Activated CD8-positive, alpha-beta memory T cell treated with anti-CD3 and anti-CD28 coated beads for 4 hours (primary cell): ENCODE measurements at places on chromosomes 3 and 15.

DNA sequence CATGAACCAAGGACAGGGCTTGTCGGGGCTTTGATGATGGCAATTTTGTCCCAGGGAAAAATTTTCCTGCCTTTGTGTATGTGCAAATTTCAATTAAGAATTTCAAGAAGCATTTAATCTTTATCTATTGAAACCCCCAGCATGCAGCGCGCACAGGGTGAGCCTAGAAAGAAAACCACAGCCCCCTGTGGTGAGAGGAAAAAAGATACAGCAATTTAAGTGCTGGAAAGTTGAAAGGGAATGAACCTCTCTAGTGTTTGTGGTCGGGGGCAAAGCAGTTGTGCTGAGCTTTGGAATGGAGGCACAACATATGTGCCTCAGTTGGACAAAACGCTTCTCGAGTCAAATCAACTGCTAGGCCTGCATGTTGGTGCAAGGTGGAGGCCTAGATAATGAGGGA, 111.8 kb upstream of the C15orf61 start:
- DNase-seq: no peak

DNA sequence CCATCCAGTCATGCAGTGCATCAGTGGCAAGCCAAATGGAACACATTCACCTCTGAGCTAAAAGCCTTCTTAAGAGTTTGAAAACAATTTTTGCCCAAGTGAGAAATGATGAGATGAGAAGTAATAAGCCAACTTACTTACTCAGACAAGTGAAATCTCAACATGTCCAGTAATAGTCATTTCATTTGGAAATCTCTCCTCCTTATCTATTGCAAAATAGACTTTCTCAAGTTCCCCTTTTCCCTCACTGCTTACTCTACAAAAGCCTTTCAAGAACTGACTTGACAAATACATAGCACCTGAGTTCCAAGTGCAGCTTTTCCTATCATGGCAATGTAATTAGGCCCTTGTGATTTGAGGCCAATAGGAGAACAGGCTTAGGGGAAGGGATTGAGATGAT, 282.3 kb downstream of the SLC9A9 start:
- DNase-seq: no peak

- DNase-seq: no peak
These were observed 13.2 kb downstream of the TSC22D2 start for GRCh38 chr3:150421256-150421655.

GRCh38 chr3:89525609-89526008, 418.2 kb downstream of the EPHA3 start:
- DNase-seq: no peak

GRCh38 chr15:35293353-35294130, 208.4 kb upstream of the NANOGP8 start:
- DNase-seq: no peak

GRCh38 chr3:42961633-42962032, 17.5 kb upstream of the GASK1A start:
- DNase-seq: no peak

- no peak for DNase-seq
These were observed 3.7 kb upstream of the SOX2 start for GRCh38 chr3:181707980-181708379.

DNA sequence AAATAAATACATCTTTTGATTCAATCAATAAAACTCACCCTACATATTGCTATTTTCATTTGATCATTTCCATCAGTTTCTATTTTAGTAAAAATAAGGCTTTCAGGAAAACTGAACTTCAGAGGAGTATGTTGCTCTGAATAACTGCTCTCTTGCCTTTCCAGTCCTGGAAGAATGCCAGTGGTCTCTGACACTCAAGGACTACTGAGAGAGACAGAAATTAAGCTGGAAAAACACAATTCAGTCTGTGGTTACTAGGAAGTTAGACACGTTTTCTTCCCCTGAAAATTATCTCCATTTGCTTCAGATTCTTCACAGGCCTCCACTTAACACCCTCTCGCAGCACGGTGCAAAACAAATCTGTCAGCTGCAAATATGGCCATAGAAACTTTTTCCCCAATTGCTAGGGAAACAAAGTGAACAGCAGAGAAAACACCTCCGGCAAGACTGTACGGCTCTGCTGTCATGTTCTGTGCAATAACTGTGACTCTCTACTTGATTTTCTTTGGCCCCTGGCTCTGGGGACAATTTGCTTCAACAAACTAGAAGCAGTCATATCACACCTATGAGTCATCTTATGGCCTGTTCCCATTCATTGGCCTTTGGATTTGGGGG, 353.0 kb downstream of the MAGI1 start:
- no peak for DNase-seq
